Hepatic stellate cell (primary cell): ENCODE measurements at places on chromosomes 12 and 14.

GRCh38 chr14:96067985-96068930 is 29.1 kb downstream of the C14orf132 start:
- DNase-seq: no peak

GRCh38 chr14:81164167-81164774 is 56.5 kb downstream of the GTF2A1 start:
- DNase-seq: peak; percentile 49

GRCh38 chr12:25797386-25797785 is 161.1 kb upstream of the RASSF8 start:
- DNase-seq: no peak

DNA sequence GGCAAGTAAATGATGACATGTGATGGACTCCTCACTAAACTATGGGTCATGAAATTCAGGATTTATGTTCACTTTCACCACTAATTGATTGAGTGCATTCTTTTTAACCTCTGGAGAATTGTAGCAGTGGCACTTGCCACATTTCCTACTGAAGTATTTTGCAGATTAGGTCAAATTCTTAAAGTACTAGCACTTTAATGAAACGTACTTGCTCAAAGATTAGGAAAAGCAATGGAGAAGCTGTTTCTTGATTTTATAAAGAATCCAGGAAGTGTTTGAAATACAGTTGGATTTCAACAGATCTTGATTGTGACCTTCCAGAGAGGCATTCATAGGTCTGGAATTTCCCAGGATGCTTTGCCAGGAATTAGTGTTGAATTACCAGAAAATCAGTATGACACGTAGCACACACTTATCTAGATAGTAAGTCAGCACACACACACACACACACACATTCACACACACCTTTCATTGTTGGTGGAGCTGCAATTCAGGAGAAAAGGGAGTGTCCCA is 162.6 kb downstream of the MYRFL start:
- DNase-seq: peak; percentile 54

GRCh38 chr12:180445-180844 is 33.5 kb downstream of the SLC6A12 start:
- DNase-seq: peak; percentile 91

- DNase-seq: no peak
Observed at GRCh38 chr12:11795913-11796459, 146.5 kb downstream of the ETV6 start.

GRCh38 chr12:124487066-124487833 is 80.2 kb downstream of the NCOR2 start:
- DNase-seq: no peak

DNA sequence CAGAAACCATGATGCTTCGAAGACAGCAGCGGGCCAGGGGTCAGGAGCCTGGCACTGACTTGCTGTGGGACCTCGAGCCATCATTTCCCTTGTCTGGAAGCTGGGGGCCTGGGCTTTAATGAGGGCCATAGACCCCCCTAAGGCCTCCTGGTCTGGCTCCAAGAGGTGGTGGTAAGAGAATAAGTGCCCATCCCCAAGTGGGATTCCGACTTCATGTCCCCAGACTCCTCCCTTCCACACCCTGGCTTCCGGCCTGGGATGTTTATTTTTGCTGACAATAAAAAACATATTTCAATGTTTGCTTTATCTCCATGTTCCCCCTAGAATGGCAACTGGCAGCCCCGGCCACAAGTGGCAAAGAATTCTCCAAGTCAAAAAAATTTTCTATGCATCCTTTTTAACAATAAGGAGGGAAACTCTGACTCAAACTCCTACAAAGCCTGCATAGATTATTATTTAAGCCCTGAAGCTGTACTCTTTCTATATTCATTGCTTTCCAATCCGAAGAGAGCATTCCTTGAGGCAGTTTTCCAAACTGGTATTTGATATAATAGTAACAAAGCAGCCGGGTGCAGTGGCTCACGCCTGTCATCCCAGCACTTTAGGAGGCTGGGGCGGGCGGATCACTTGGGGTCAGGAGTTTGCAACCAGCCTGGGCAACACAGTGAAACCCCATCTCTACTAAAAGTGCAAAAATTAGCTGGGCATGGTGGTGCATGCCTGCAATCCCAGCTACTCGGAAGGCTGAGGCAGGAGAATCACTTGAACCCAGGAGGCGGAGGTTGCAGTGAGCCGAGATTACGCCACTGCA is 84.0 kb downstream of the ITPK1 start:
- DNase-seq: no peak

DNA sequence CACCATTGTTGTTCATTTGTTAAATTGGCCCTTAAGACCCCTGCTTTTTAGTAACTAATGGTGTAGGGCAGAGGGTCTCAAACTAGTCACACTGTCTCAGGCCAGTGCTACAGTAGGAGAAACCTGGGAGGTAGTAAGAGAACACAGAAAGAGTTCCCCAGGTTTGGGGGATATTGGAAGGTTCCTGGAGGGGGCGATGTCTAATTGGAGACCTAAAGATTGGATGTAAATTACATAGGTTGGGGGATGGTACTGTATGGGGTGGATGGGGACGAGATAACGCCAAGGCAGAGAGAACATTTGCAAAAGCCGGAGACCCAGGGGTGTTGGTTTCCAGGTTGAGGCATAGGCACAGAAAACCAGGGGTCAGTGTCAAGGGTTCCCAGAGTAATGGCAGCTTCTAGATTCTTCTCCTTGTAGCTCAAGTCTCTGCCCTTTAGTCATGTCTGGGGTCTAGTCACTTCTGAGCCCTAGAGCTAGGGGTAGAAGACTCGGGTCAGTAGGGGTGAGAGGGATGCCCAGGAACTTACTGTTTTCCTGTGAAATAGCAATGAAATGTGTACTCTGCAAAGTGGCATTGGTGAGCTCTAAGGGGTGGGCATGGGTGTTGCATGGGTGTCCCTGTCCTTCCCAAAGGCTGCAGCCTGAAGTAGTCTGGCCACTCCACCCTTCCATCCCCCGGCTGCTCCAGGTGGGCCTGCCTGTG is 21.8 kb downstream of the PLEKHG3 start:
- no peak for DNase-seq

DNA sequence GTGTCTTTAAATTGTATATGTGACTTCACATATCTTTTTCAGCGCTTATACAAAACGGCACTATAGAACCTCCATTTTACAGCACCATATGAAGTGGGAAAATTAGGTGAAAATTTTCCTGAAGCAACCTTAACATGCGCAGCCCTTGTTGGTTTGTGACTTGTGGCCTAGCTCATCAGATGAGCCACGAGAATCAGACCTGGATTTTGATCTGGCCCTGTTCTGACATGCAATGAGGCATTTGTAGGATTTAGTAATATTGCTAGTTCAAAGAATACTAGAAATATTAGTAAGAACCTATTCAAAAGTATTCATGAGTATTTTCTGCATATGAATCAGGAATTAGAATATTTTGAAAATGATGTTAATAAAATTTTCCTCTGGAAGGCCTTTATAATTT is 2.9 kb downstream of the CDKN1B start:
- no peak for DNase-seq

DNA sequence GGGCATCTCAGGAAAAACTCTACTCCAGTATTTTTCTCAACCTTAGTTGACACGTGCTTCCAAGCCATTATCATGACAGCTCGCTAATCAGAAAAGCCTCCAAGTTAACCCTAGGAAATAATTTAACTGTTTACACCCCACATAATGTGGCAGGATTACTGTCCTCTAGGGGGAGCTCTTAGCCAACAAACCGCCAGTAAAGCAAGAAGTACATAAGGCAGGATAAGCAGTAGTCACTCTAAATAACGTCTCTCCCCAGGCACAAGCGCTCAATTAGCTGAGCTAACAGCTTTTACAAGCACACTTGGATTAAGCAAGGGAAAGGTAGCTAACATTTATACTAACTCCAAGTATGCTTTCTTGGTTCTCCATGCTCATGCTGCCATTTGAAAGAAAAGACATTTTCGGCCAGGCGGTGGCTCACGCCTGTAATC is 22.8 kb downstream of the APOBEC1 start:
- no peak for DNase-seq

DNA sequence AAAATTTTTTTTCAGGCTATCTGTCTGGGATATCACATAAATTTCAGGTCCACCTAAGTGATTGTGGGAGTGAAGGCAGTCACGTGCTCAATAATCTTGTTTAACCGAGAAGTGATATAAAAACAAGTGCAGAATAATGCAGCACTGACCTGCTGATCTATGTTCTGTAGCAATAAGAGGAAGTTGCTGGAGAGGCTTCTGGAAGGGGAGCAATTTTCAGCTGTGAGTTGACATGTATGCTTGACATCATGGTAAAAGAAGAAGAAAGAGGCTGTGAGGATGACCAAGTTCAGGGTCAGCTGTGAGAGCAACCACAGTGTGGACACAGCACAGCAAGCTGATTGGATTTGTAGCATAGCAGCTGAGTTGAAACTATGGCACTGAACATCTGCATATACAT is 172.0 kb upstream of the PELI2 start:
- no peak for DNase-seq

DNA sequence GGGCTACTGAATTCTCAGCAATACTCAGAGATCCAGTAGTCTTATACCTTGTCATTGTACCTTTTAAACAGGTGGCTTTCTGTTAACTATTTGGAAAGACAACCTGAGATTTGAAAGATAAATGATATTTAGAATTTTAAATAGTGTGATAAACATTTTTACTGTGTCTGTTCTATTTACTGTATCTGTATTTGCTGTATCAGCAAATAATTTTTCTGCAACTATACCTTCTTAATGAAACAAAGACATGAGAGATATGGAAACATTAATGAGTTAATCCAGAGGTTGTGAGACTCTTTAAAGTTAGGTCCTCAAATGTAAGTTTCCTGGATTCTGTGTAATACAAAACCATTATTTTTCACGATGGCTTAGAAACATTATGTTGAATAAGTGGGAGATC is 249.6 kb downstream of the CCDC59 start:
- no peak for DNase-seq

GRCh38 chr12:19846574-19846973 is 407.3 kb downstream of the AEBP2 start:
- no peak for DNase-seq

DNA sequence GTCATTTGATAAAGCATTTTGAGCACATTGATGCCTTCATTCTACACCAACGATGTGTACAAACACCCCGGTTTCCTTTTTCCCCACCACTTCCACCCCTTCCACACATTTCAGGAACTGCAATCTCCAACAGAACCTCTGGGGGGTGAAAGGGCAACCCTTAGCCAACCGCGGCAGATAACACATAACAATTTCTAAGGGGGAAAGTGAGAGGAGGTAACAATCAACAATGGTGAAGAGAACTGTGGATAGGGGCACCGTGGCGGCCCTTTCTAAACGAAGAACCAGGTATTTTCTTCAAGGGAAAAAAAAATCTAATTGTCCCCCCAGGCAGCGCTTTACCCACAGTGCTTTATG is 1.1 kb downstream of the KITLG start:
- peak; percentile 32 for DNase-seq

DNA sequence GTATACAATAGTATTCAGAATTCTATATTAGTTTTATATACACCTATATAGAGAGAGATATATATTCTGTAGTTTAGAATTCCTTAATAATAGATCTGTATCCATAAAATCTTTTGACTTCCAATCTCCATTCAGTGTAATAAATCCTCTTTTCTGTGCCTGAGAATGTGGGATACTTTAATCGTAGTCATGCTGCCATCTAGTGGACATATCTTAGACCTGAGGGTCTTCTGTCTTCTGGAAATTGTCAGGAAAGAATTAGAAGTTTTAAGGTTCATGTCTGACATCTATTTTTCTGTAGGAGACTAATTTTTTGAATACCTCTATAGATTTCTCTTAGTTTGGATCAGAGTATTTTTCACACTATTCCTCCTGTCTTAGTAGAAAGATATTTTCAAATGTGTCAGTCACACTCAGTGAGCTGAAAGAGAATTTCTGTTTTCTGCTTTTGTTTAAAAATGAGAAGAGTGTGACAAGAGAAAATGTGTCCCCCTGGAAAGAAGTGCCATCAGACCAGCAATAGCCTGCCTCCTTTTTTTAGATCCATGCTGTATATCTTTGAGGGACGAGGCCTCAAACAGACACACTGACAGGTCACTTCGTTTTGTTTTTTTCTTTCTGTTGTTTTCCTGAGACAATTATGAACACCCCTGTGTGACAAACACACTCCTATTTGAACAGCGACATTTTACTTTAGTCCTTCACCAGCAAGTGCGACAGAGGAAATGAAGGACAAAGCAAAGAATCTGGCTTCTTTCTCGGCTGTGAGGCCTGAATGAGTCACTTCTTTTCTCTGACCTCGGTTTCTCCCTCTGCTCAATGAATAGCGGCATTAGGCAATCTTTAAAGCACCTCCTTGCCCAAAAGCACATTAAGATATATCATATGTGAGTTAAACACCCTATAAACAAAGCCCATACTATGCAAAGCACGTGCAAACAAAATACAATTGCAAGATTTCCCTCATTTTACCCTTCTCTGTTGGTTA is 96.3 kb downstream of the GALC start:
- no peak for DNase-seq

DNA sequence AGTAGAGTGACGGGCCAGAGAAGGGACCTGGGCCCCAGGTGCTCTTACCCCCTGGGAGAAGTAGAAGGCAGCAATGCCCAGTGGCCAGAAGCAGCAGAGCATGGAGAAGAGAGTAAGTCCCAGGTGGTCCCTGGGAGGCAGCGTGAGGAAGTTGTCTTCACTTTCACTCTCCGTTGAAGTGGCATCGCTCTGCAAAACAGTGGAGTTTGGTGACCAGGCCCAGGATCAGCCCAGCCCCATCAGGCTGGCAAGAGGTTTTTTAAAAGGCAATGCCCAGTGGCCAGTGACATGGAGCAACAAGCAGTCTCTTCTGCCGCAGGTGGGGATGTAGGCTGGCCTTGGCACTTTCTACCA is 18.2 kb downstream of the SYNDIG1L start:
- no peak for DNase-seq

DNA sequence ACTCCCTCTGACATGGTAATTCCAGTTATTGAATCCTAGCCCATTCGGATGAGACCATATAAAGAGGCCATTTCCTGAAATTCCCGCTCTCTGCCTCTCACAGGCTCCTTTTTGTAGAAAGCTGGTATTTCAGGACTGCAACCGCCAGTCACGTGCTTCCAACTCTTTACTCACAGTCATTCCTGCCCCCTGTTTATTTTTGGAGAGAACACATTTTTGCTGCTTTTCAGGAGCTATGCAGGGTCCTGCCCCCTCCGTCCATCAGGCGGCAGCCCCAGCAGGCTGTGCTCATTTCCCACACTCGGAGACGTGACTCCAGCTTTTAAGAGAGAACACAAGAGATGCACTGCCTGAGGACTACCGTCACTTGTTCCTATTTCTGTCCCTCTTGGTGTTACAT is 26.8 kb downstream of the IFT43 start:
- DNase-seq: peak; percentile 68

- peak; percentile 45 for DNase-seq
Observed at GRCh38 chr14:51554953-51555352, 96.8 kb upstream of the FRMD6 start.

- no peak for DNase-seq
Observed at GRCh38 chr12:98106031-98106683, 409.2 kb upstream of the TMPO start.
